ENCODE measurements at places on chromosomes 3 and 15.

GRCh38 chr15:60933900-60934885 lies 294.9 kb downstream of the RORA start:
- no peak for DNase-seq

DNA sequence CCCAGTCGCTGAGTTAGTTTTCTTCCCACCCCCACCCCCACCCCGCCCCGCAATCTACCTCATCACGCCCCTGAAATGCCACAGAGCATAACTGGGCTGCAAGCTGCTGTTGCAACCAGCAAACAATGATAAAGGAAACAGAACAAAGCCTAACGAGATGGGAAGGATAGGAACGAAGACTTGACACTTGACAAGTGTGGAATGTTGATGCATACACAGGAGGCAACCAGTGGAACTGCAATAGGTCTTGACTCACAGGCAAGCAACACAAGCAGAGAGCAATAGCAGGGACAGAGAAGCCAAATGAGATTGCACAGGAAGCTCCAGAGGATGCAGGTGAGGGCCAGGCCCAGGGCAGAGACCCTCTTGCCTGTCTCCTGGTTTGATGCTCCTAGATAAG lies 225.9 kb downstream of the IGSF11 start:
- no peak for DNase-seq

- no peak for DNase-seq
Measured at GRCh38 chr3:66039590-66039887, 821 bp upstream of the MAGI1 start.

GRCh38 chr3:189766416-189766815 lies 135.2 kb downstream of the TP63 start:
- no peak for DNase-seq

- DNase-seq, result no peak
Measured at GRCh38 chr3:124699686-124700396, 30.4 kb upstream of the UMPS start.

GRCh38 chr3:39090922-39091321 lies 16.5 kb downstream of the GORASP1 start:
- DNase-seq, result no peak

Measured in stimulated activated CD8-positive, alpha-beta memory T cell treated with anti-CD3 and anti-CD28 coated beads, Interleukin-7, amount 100 ng/mL, for 1 hour (primary cell).